Cardiac muscle cell (in vitro differentiated cells and primary cell): ENCODE measurements at places on chromosomes 7 and 10. TPM values are rescaled to one million over a fixed set of nuclear protein-coding genes. Genes with fewer than 3 reads are reported as not detected.
A peak's percentile ranks its signal among the peaks of the same experiment; 100 is the strongest.

The CCL24 gene
- not detected in 2 replicates for total RNA-seq

The ASZ1 gene
- total RNA-seq, result 0.18 TPM in 1 of 2 replicates, not detected in the other

The SHTN1 gene
- total RNA-seq, result 2.1 and 2.9 TPM in 2 replicates

- peak; percentile 78 for DNase-seq
- H3K4me3 ChIP-seq, result no peak overlapping the region
- H3K36me3 ChIP-seq, result peaks cover 38% of the 10 kb centered on the region
- H3K4me1 ChIP-seq, result no peaks in the 10 kb centered on the region
- no peaks in the 10 kb centered on the region for H3K27me3 ChIP-seq
These were observed 14.6 kb downstream of the FAM149B1 start for GRCh38 chr10:73182568-73182967.

The PKD1L1 gene
- 0.11 and 0.54 TPM in 2 replicates for total RNA-seq

- H3K27me3 ChIP-seq, result no peaks in the 10 kb centered on the region
- peaks cover 4% of the 10 kb centered on the region for H3K4me1 ChIP-seq
- no peaks in the 10 kb centered on the region for H3K36me3 ChIP-seq
- no peak overlapping the region for H3K4me3 ChIP-seq
These were observed 322.8 kb downstream of the POM121L12 start for GRCh38 chr7:53358269-53358668.

DNA sequence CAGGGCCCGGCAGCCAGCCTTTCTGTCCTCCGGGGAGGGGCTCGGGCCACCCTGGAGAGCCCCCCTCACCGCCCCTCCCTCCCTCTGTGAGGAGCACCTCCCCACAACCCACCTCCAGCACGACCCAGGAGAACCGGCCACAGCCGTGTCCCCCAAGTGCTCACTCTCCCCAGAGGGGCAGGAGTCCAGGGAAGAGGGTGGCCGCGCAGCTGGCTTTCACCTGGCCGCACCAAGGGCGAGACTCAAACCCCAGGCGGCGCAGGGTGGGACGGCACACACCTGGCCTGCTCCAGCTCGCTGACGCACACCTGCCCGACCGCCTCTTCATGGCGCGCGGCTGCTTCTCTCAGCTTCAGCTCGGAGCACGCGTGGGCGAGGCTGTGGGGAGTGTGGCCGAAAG is 73.4 kb downstream of the CFAP46 start:
- H3K27me3 ChIP-seq, result no peaks in the 10 kb centered on the region
- no peak overlapping the region for H3K27ac ChIP-seq

GRCh38 chr10:25747084-25747483 is 186.9 kb upstream of the MYO3A start:
- H3K36me3 ChIP-seq, result no peaks in the 10 kb centered on the region
- no peak overlapping the region for H3K4me3 ChIP-seq
- H3K27me3 ChIP-seq, result no peaks in the 10 kb centered on the region

- H3K4me1 ChIP-seq, result no peaks in the 10 kb centered on the region
- DNase-seq, result no peak
- H3K27ac ChIP-seq, result no peak overlapping the region
- no peaks in the 10 kb centered on the region for H3K27me3 ChIP-seq
- H3K4me3 ChIP-seq, result no peak overlapping the region
These were observed 273.4 kb downstream of the MAD1L1 start for GRCh38 chr7:1959305-1959704.

The GBX1 gene
- total RNA-seq, result 0.36 and 1.6 TPM in 2 replicates

- peak; percentile 3 for DNase-seq
- H3K4me3 ChIP-seq, result no peak overlapping the region
- H3K4me1 ChIP-seq, result no peaks in the 10 kb centered on the region
- H3K36me3 ChIP-seq, result no peaks in the 10 kb centered on the region
- no peak overlapping the region for H3K27ac ChIP-seq
These were observed 222.0 kb downstream of the LRRN3 start for GRCh38 chr7:111312966-111313365.

The EIF4H gene
- 314 and 330 TPM in 2 replicates for total RNA-seq

The SRRM3 gene
- total RNA-seq, result 0.89 and 1.2 TPM in 2 replicates

GRCh38 chr7:70035519-70035918 is 437.2 kb downstream of the AUTS2 start:
- H3K27me3 ChIP-seq, result no peaks in the 10 kb centered on the region
- DNase-seq, result no peak
- no peaks in the 10 kb centered on the region for H3K36me3 ChIP-seq

DNA sequence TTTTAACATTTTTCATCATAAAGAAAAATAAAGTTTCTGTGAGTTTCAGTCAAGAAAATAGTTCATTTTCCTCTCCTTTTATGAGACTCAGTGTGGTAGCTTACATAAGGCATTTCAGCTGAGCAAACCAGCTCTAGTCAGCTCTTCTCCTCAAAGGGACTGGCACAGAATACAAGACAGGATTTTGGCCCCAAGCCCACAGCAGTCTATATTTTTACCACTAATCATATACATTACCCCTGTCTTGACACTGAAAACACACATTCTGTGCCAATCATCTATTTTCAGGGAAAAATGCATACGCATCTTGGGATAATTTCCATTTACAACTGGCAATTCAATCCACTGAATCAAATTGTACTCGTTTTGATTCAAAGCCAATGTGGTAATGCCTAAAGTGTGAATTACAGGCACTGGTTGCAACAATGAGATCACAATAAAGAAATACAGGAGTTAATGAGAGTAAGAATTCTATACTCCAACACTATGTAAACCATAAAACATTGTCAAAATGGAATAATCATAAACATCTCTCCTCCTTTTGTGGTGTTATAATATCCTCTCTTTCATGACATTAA is 186.4 kb downstream of the CACNA2D1 start:
- no peaks in the 10 kb centered on the region for H3K36me3 ChIP-seq
- H3K4me3 ChIP-seq, result no peak overlapping the region
- no peaks in the 10 kb centered on the region for H3K4me1 ChIP-seq
- H3K27ac ChIP-seq, result no peak overlapping the region
- DNase-seq, result no peak

The SPDYE18 gene
- 0.27 and 0.81 TPM in 2 replicates for total RNA-seq

DNA sequence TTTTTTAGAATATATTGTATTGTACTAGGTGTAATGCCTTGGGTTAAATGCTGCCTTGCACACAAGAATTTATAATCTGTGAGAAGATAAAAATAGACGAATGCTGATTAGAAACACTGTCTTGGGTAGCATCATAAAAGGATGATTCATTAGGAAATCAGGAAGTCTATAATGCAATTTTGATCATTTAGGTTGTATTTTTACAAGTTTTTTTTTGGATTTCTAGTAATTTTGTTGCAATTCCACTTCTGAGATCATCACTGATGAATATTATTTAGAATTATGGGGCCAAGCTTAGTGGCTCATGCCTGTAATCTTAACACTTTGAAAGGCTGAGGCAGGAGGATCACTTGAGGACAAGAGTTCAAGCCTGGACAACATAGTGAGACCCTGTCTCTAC is 29.6 kb downstream of the WBP1L start:
- H3K4me1 ChIP-seq, result peaks cover 53% of the 10 kb centered on the region
- no peak overlapping the region for H3K4me3 ChIP-seq

DNA sequence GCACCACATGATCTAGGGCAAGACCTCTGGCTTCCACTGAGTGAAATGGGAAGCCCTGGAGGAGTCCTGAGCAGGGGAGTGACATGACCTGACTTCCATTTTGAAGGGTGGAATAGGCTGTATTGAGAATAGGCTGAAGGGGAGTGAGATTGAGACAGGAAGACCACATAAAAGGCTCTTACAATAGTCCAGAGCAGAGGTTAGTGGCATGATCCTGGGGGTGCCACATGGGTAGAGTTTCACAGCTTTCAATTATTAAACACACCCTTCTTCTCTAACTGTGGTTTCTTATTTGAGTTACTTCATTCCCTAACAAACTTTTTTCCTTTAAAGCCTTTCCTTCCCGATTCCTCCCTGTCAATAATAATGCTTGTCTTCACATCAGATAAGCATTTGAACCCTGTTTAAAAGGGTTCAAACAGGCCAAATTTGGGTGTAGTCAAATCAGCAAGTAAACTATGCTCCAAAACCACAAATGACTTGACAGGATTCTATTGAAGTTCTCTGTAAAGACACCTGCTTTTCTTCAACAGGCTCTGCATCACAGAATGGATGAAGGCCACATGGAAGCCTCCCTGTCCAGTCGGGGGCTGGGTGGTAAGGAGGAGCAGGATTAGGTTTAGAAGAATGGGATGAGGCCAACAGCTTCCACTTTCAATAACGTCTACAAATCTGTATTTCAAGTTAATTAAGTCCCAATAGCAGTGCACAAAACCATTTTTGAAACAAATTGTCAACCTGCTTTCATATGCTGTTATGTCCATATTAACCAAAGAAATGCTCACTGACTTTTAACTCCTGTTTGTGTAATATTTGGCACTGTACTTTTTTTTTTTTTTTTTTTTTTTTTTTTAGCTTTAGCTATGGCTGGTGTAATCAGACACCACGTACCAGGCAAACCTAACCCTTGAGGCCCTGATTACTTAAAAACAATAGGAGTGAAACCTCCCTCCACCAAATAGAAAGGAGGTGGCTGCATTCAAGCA is 131.9 kb downstream of the NRCAM start:
- H3K27ac ChIP-seq, result no peak overlapping the region
- no peak overlapping the region for H3K4me3 ChIP-seq
- no peaks in the 10 kb centered on the region for H3K36me3 ChIP-seq
- no peaks in the 10 kb centered on the region for H3K4me1 ChIP-seq
- H3K27me3 ChIP-seq, result no peaks in the 10 kb centered on the region

DNA sequence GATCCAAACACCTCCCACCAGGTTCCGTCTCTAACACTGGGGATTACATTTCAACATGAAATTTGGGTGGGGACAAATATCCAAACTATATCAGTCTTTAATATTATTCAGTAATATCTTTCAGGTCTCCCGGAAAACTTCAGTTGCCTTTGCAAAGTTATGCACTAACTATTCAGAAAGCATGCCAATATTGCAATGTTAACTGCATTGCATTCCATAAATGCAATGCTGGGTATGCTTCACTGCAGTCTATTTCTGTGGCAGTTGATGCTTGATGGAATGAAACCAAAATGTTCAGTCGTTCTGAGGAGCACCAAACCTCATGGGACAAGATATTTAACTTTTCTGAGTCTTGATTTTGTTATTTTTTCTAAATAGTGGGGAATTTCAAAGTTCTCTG is 147.5 kb downstream of the SLC16A9 start:
- DNase-seq, result no peak
- peaks cover 41% of the 10 kb centered on the region for H3K4me1 ChIP-seq
- H3K4me3 ChIP-seq, result no peak overlapping the region
- H3K27ac ChIP-seq, result peak overlapping the region; percentile 75

DNA sequence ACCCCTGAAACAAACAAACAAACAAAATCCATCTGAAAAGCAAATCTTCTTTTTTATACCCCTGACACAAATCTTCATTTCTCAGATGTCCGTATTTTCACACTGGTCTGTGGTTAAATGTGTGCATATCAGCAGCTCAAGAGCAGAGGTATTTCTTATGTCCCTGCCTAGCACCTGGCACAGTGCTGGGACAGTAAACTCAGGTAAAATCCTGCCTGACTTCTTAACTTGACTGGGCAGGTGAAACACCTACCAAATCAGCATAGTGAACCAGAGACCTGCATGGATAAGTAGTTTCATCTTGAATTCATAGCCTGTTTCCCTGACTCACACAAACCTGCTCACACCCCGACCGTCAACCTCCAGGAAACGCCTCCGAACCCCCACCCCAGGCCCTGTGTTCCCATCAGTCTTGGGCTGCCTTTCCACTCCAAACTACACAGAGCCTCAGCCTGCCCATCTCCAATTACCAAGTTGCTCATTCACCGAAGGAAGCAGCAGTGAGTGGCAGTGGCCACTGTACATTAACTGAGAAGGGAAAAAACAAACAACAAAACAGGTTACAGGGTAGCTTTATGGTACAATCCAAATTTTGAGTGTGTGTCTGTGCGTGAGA is 109.9 kb downstream of the HECTD2 start:
- no peak overlapping the region for H3K4me3 ChIP-seq
- peaks cover 3% of the 10 kb centered on the region for H3K4me1 ChIP-seq
- no peak overlapping the region for H3K27ac ChIP-seq
- H3K27me3 ChIP-seq, result no peaks in the 10 kb centered on the region

GRCh38 chr10:7071421-7071820 is 339.4 kb downstream of the SFMBT2 start:
- no peak for DNase-seq
- H3K4me1 ChIP-seq, result no peaks in the 10 kb centered on the region
- H3K27me3 ChIP-seq, result no peaks in the 10 kb centered on the region
- H3K4me3 ChIP-seq, result no peak overlapping the region
- H3K36me3 ChIP-seq, result no peaks in the 10 kb centered on the region

GRCh38 chr10:118870467-118871243 is 115.9 kb upstream of the CACUL1 start:
- H3K27me3 ChIP-seq, result no peaks in the 10 kb centered on the region
- H3K4me3 ChIP-seq, result no peak overlapping the region
- H3K27ac ChIP-seq, result peak overlapping the region; percentile 31
- no peaks in the 10 kb centered on the region for H3K36me3 ChIP-seq

DNA sequence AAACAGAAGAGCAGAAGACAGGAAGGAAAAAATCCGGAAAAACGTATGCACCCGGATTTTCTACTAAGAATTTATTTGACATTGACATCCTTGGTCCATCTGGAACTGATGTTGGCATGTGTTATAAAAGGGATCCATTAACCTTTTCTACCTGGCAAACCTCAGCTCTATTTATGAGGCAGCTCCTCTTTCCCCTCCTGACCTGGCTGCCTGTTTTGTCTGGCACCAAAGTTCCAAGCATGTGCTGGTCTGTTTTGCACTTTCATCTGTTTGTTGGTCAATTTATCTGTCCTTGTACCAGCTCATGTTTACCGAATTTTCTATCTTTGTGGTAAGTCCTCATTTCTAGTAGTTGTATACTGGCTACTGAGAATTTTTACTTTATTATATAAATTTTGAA is 258.0 kb downstream of the TNS3 start:
- no peaks in the 10 kb centered on the region for H3K27me3 ChIP-seq
- no peak overlapping the region for H3K4me3 ChIP-seq
- H3K4me1 ChIP-seq, result peaks cover 27% of the 10 kb centered on the region
- H3K27ac ChIP-seq, result no peak overlapping the region
- DNase-seq, result no peak

- no peak overlapping the region for H3K4me3 ChIP-seq
- no peaks in the 10 kb centered on the region for H3K4me1 ChIP-seq
- no peak for DNase-seq
- no peak overlapping the region for H3K27ac ChIP-seq
- H3K36me3 ChIP-seq, result no peaks in the 10 kb centered on the region
These were observed 227.5 kb downstream of the THSD7A start for GRCh38 chr7:11604505-11604904.

DNA sequence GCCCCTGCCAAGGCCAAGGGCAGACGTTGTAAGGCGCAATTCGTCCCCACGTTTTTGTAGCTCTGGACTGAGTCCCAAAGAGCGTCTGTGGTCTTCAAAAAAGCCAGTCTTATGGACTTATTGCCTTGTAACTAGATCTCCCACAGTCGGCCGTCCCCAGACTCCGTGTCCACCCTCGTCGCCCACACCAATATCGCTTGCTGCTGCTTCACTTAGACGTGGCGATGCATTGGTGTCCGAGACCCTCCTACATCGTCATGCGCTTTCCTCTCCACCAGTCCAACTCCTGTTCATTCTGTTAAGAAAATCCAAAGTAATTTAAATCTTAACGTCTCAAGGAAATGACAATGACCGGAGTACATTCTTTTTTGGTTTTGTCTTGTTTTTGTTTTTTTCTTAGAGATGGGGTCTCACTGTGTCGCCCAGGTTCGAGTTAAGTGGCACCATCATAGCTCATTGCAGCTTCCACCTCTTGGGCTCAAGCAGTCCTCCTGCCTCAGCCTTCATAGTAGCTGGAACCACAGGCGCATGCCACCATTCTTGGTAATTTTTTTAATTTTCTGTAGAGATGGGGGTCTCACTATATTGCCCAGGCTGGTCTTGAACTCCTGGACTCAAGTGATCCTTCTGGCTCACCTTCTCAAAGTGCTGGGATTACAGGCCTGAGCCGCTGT is 851 bp downstream of the KIFBP start:
- H3K4me3 ChIP-seq, result peak overlapping the region; percentile 70
- no peaks in the 10 kb centered on the region for H3K27me3 ChIP-seq
- H3K36me3 ChIP-seq, result peaks cover under 1% of the 10 kb centered on the region
- H3K27ac ChIP-seq, result peak overlapping the region; percentile 84
- no peaks in the 10 kb centered on the region for H3K4me1 ChIP-seq
